ENCODE measurements at places on chromosomes 5 and 9.

DNA sequence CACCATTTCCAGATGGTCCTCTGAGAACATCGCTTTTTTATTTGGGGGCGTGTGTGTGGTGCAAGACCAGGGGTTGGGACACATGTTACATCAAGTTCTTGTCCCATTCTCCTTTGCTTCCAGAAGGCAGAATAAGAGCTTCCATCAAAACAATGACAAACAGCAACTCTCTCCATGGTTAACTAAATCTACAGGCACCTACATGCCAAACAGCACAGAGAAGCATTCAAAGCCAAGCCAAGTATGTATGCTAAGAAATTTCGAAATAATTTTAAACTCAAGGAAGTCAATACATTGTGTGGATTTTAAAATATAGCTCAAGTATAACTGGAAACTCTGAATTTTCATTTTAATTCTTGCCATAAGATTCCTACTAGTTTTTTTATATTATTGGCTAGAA lies 105.6 kb downstream of the SEC61B start:
- DNase-seq: no peak

DNA sequence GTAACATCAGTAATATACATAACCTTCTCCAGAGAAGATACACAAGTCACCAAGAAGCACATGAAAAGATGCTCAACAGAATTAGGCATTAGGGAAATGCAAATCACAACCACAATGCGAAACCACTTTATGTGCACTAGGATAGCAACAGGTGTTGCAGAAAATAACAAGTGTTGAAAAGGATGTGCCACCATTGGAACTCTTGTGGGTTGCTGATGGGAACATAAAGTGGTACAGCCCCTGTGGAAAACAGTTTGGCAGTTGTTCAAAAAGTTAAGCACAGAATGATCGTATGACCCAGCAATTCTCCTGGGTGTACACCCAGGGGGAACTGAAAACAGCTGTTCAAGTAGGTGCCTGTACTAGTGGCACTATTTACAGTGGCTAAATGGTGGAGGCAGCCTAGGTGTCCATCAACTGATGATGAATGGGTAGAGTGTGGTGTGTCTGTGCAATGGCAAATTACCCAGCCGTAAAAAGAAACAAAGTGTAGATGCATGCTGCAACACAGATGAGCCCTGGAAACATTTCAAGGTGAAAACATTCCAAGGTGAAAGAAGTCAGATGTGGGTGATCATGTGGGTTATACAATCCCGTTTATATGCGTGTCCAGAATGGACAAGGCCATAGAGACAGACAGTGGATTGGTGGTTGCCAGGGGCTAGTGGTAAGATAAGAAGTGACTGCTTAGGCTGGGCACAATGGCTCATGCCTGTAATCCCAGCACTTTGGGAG lies 27.2 kb downstream of the CCDC69 start:
- no peak for DNase-seq

DNA sequence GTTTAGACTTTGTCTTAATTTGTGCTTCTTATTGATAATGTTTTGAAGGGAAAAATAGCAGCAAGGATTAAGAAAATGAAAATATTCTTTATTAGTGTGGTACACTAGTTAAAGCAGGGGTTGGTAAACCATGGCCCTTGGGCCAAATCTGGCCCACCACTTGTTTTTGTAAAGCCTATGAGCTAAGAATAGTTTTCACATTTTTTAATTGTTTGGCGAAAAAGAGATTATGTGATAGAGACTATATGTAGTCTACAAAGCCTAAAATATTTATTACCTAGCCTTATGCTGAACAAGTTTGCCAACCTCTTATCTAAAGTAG lies 57.2 kb downstream of the KCNN2 start:
- DNase-seq: no peak

GRCh38 chr5:34496260-34496691 lies 159.9 kb upstream of the RAI14 start:
- DNase-seq: no peak

DNA sequence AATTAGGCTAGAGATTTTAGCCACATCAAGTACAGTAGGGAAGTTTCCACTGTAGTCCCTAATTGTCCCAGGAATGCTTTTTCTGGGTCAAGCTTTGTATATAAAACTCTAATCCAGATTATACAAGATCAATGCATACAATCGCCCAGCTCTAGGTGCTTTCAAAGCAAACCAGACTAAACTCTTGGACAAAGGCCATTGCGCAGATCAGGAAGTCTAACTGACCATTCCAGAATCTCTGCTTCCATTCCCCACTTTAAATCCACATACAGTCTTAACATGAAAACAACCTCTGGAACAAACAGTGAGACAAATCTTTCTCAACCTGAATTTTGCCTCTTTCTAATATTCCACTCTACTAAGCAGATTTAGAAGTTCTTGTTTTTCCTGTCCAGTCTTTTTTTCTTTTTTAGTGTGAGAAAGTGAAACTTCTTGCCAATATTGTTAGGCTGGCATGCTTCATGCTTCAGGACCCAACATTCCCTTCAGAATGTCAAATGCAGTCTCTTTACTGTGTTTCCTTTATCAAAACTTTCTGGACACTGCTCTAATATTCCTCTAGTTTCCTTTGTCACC lies 76.1 kb downstream of the ITGA1 start:
- no peak for DNase-seq

DNA sequence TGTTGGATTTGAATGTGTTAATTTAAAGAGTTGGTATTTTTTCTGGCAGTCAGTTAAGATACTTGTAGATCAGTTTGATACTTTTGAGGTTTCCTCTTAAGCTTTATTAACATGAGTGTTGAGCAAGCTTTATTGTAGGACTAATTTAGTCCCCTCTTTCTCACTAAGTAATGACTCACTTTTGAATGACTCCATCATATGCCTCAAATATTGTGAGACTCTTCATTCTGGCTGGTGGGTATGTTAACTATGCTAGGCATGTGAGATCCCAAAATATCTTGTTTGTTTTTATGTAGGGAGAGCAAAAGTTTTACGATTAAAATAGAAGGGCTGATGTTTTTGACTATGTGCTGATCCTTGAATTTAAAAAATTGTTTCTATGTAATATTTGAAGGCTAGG lies 355.7 kb downstream of the IZUMO3 start:
- no peak for DNase-seq

DNA sequence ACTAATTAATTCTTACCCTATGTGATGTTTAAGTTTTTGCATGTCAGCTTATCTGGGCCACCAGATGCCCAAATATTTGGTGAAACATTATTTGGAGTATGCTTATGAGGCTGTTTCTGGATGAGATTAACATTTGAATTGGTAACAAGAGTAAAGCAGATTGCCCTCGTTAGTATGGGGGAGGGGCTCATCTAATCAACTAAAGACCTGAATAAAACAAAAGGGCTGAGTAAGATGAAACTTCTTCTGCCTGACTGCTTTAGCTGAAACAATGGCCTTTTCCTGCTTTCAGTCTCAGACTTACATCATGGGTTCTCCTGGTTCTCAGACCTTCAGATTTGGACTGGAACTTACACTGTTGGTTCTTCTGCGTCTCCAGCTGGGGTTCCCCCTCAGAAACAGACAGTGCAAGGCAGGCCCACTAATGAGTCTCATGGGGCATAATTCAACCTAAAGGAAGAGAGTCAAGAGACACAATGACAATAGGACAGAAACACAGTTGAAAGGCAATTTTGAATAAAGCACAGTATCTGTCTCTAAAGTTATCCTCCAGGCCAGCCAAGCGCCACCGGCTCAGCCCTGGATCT lies 288.4 kb downstream of the CAAP1 start:
- peak; percentile 87 for DNase-seq

GRCh38 chr9:125929846-125930245 lies 182.7 kb downstream of the PBX3 start:
- no peak for DNase-seq

DNA sequence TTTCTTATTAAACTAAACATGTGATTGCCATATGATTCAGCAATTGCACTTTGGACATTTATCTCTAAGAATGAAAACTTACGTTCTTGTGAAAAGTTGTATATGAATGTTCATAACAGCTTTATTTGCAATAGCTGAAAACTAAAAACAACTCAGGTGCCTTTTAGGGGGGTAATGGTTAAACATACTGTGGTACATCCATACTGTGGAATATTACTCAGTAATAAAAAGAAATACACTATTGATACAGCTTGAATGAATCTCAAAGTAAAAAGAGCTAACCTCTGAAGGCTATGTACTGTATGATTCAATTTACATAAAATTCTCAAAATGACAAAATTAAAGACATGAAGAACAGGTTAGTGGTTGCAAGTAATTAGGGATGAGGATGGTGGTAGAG lies 339.5 kb upstream of the PAPPA start:
- DNase-seq: no peak

DNA sequence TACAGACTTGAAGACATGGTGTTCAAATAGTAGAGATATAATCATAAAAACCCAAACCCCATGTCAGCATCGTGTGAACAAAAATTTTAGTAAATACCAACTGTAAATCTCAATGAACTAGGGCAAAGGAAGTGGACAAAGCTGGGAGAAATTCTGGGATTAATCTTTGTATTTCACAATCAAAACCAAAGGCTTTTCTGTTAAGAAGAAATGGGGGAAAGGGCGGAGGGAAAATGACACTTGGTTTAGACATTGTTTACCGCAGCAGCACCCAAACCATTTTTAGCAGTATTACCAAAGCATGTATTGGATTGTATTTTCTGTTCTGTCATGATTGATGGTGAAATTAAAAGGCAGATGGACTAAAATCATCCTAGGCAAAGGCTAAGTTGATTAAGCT lies 134.2 kb upstream of the PRSS3 start:
- DNase-seq: no peak

- no peak for DNase-seq
These were observed 49.7 kb downstream of the KIF24 start for GRCh38 chr9:34279411-34279810.

DNA sequence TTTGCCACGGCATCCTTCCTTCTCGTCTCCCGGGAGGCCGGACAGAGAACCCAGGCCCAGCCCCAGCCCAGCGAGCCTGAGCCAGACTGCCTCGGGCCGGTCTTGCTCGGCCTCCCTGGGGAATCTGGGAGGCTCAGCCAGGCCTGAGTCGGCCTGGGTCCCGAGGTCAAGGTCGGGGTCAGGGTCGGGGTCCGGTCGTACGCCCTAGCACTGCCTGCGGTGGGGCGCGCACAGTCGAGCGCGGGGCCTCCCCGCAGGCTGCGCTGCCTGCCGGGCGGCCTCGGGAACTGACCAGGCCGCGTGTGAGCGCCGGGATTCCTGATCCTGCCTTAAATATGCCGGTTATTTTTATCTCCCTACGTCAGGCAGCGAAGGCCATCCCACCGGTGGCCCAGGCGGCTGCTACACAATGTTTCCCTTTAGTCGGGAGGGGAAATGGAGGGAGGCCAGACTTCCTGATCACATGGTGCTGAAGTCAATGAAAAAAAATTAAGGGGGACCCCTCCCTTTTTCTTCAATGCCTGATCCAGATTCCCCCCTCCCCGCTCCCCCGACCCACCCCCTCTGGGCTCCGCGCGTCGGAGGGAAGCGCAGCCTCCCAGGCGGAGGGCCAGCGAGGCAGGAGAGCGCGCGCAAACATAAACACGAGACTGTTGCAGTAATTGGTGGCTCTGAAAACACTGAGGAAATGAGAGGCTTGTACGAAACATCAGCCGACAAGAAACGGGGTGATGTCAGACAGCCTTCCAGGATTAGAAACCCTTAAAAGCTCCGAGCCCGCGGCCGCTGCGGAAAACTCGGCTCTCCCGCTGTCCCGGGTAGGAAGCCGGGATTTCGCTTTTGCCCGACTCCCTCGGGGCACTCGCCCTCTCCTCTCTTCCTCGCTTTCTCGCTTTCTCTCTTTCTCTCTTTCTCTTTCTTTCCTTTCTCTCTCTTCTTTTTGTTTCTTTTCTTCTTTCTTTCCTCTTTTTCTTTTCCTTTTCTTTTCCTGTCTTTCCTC lies 148.2 kb upstream of the KLF4 start:
- no peak for DNase-seq

DNA sequence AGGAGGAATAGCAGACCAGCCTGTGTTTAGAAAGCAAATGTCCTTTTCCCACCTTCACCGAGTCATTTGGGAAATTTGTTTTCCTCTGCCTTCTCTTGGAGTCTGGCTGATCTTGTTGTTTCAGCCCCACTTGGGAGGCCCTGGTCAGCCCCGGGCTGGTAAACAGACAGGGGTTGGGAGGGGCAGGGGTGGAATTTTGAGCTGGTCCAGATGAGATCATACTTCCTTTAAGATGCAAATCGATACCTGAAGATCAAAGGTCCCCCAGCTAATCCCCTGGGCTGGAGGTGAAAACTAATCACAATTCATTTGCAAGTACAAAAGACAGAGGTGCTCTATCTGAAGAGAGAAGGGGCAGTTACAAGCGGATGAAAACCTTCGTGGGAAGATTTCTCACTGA lies 118.4 kb downstream of the PAPPA start:
- DNase-seq: no peak

DNA sequence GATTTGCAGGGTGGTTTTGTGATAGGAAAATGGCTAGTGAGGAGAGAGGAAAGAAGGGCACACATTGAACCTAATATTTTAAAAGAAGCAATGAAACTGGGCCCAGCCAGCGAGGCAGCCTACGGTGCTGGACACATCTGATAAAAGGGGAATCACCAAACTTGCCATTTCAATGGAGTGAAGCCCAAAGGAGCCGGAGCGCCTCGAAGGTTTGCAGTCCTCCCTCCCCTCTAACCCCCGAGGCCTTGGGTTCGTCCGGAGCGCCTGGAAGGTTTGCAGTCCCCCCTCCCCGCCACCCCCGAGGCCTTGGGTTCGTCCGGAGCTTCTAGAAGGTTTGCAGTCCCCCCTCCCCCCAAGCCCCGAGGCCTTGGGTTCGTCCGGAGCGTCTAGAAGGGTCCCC lies 132.6 kb downstream of the TENT4A start:
- DNase-seq: no peak

GRCh38 chr9:99138424-99139284 lies 33.7 kb downstream of the TGFBR1 start:
- DNase-seq: no peak

- DNase-seq: no peak
These were observed 29.8 kb upstream of the VCAN start for GRCh38 chr5:83441747-83442146.

Data from NCI-H524 treated with DMSO at 0.1 percent for 48 hours (cell line).